ENCODE measurements at places on chromosomes 16 and 17.

DNA sequence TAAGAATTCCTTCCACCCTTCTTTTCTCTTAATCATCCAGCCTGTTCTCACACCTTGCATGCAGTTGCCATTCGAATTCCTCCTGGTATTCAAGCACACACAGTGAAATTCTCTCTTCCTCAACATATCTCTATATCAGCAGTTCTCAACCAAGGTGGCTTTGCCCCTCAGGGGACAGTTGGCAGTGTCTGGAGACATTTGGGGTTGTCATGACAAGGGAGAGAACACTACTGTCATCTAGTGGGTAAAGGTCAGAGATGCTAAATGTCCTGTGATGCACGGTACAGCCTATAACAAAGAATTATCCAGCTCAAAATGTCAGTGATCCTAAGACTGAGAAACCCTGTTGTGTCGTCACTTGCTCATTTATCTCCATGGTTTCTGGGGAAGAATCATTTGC lies 94.8 kb upstream of the CPHXL start:
- DNase-seq: no peak

GRCh38 chr17:75933808-75934207 lies 7.0 kb downstream of the FBF1 start:
- DNase-seq: no peak

DNA sequence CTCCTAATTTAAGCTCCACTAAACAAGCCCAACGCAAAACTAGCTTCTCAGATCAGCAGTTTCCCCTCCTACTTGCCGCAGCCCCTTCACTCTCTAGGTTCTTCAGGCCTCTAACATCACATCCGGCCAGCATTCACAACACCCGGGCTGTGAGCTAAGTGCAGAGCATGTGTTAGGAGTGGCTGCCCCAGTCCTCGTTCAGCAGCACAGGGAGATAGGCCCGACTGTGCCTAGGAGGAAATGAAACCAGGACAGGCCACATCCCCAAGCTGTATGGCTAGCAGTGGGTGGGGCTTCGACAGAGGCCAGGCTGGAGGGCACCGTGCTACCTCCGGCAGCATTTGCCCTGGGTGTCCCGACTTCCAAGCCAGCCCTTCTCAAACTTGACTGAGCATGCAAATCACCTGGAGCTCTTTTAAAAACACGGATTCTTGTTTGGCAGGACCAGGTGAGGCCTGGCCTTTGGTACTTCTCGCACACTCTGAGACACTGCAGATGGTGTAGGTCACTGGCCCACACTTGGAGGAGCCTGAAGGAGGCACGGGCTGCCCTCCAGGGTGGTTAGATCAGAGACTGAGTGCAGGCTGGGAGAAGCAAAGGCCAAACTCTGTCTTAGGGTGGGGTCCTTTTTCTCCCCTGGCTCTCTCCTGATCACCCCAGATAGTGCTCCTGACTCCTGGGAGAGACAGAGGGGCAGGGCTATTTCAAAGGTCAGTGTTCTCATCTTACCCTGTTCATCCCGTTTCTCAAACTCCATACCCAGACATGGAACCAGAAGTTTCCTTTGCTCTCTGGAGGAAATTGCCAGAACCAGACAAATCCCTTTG lies 202.0 kb downstream of the C16orf78 start:
- DNase-seq: no peak

GRCh38 chr16:83215406-83216001 lies 588.7 kb downstream of the CDH13 start:
- peak; percentile 22 for DNase-seq

GRCh38 chr16:85381738-85382592 lies 231.2 kb upstream of the GSE1 start:
- DNase-seq: no peak

DNA sequence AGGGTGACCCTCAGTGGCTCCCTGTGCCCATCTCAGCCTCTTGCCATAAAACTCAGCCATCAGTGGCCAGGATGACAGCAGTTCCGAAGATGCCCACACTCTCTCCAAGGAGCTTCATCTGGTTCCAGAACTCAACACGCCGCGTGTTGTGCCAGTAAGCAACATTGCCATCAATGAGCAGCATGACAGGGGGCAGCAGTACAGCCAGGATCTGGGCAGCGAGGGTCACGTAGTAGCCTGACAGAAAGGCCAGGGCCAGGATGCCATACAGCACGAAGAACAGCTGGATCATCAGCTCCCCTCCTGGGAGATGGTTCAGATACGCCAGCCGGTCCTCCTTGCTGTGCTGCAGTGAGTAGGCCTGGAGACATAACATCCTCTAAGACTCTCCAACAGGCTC lies 2.9 kb downstream of the TMEM101 start:
- DNase-seq: no peak

GRCh38 chr16:49382916-49383315 lies 9.3 kb downstream of the C16orf78 start:
- no peak for DNase-seq

GRCh38 chr17:59406808-59407381 lies 75.4 kb downstream of the YPEL2 start:
- no peak for DNase-seq

DNA sequence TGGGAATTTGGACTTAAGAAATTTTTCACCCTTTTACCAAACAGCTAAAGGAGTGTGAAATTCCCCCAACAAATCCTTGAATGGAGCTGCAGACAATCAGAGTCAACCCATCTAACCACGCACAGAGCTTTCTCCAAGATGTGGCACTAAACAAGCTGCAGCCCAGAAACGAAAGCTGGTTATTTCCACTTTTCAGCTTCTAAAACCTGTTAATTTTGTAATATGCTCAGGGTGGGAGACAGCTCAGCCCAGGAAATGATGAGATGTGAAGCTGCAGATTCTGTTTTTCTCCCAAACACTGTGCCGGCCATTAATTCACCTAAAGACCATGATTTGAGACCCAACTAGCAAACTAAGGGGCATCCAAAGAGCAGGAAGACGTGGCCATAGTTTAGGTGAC lies 33.2 kb upstream of the ABR start:
- DNase-seq: no peak

DNA sequence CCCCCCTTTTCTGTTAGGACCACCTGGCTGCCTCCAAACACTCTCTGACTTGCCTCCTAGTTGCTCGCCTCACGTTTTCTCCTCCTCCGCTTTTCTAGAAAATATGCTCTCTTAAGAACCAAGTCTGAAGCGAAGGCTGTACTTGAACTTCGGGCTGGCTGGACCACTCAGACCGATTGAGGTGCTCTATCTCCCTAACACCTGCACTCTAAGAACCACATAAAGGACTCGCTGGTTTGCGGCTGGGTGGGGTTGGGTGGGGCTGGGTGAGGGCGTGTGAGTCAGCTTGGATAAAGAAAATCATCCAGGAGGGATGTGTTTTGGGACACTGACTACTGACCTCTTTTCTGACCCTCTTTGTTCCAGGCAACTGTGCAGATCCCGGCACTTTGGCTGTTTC lies 22.9 kb upstream of the TMEM220 start:
- DNase-seq: no peak

DNA sequence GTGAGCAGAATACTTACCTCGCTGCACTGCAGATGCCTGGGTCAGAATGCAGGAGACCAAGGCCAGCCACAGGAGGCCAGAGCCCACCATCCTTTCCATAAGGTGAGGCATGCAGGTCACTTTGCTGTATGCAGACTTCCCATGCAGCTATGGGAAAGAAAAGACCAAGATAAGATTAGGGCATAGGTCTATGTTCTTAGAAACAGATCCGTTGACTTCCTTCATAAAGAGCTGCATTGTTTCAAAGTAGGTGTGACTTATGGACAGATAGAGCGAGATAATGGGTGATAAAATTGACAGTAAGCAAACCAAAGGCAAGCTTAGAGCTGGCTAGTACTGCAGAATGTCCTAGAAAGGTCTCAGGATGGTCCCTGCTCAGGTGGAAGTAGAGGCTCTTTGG lies 992 bp downstream of the GP2 start:
- no peak for DNase-seq

DNA sequence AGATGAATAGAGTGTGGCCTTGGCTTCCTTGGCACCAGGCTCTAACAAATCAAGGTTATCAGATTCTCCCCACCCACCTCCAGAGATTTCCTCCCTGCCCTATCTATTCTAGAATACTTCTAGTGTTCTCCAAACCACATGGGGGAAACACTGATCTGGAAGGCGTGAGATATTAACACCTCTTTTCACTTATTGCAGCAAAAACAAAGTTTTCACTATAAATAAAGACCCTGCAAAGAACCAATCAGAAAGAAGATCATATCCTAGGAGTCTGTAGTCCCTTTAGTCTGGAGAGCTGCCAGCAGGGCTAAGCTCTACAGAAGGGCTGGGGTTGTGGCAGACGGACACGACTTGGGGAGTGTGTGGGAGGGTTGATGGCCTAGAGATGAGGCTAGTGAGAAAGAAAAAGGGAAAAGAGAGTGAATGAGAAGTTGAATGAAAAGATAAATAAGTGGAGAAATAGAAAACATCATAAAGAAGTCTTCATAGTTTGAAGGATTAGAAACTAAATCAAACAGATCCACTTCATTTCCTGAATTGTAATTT lies 8.6 kb upstream of the SKAP1 start:
- DNase-seq: no peak

GRCh38 chr16:56519459-56520250 lies at the start of gene BBS2:
Gene BBS2, minus strand, starts transcription at chr16:56520024. Its CDS starts 162 bp downstream, at chr16:56519862.
- peak; percentile 86 for DNase-seq

DNA sequence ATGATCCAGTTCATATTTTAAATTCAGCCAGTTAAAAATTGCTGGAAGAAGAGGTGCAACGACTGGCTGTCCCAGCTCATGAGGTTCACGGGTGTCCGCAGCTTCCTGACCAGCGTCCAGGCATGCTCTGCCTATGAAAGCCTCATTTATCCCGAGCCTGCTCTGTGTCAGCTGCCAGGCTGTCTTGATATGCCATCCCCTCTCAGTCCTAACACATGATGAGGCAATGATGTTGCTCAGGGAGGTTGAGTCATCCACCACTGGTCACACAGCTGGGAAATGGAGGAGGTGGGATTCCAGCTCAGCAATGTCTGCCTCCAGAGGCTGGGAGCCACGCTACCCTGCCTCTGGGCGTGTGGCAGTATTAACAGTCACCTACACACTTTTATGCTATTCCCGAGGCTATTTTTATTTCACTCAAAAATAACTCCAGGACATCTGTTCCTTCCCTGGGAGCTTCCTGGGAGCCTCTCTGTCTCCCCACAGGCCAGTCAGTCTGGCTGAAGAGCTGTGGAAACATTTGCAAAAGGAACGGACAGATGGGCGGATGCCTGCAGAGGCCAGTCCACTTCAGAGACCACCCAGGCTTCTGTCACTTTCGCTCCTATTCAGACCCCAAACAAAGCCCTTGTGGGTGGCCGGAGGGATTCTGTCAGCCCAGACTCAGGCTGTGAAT lies 22.5 kb downstream of the RAB11FIP4 start:
- DNase-seq: no peak

- no peak for DNase-seq
Observed at GRCh38 chr17:4950075-4950745, 709 bp upstream of the ENO3 start.

GRCh38 chr16:84952335-84953189 lies 58.8 kb downstream of the ZDHHC7 start:
- peak; percentile 60 for DNase-seq

- DNase-seq: no peak
Observed at GRCh38 chr17:68324114-68324513, 32.8 kb downstream of the ARSG start.

DNA sequence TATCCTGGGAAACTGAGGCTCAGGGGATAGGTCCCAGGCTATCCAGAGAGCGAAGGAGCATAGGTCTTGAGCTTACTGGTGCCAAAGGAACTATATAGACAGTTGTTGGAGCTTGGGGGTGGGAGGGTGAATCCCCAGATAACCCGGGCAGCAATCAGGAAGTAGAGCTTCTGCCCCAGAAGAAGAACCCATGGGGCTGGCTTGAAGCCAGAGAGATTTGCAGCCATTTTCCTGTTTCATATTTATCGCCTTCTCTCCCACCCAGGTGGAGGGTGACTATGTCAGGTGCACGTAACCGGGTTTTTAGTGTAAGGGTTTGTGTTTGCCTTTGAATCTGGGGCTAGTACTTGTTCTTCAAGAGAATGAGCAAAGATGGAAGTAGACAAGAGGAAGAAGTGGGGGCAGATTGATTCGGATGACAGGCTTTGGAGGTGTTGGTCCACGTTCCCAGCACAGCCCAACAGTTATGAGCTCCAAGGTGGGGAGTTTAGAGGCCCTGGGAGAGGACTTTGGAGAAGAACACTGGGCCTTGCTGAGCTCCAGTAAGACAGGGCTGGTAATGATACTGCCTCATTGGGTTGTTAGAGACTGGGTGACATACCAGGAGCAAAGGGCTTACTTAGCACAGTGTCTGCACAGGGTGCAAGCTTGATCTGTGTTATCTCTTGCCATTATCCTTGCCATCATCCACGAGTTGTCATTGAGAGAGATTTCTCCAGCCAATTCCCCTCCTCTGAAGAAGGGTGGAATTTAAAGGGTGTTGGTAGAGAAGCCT lies 145.6 kb downstream of the CCDC182 start:
- DNase-seq: no peak
